Type B pancreatic cell (in vitro differentiated cells): ENCODE measurements at places on chromosomes 3 and 15. TPM values are rescaled to one million over a fixed set of nuclear protein-coding genes. Genes with fewer than 3 reads are reported as not detected.

GRCh38 chr3:142574665-142575064 is 3.9 kb downstream of the ATR start:
- DNase-seq: no peak

DNA sequence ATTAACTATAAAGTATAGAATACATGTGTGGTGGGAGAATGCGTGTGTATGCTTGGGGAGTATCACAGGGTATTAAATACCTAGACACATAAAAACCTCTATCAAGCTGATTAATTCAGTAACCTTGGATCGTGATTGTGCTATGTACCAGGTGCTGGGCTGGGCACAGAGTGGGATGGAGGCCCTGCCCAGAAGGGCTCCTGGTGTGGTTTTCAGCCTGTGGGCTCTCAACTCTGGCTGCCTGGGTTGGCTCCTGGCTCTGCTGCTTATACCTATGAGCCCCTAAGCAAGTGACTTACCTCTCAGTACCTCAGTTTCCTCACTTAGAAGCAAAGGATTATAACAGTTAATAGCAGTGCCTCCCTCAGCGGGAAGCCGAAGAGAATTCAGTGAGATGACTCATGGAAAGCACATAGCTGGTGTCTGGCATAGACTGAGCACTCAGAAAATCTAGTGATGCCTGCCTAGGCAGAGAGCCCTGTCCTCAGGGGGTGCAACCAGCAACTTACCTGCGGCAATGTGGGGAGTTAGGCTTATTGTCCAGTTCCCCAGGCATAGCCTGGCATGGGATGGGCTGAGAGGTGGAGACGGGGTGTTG is 90.6 kb upstream of the MYZAP start:
- DNase-seq: no peak

GRCh38 chr15:81295486-81296121 is 28.3 kb downstream of the STARD5 start:
- DNase-seq: no peak

DNA sequence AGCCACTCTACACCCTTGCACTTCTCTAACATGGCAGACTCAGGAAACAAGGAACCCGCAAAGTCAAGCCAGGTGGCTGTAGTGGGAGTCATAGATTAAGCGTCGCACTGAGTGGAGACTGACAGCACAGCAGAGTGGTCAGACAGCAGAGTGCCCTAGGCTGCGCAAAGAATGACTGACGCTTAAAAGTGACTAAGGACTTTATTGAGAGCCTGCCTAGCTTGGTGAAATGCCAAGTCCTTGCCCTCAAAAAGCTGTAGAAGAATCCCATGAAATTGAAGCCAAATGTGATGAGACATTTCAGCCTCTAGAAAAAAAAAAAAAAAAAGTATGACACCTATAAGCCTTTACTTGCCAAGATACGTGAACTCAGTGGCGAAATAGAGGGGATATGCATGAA is 30.2 kb downstream of the NCEH1 start:
- DNase-seq: no peak

GRCh38 chr15:58477170-58477569 is 45.4 kb downstream of the LIPC start:
- DNase-seq: no peak

DNA sequence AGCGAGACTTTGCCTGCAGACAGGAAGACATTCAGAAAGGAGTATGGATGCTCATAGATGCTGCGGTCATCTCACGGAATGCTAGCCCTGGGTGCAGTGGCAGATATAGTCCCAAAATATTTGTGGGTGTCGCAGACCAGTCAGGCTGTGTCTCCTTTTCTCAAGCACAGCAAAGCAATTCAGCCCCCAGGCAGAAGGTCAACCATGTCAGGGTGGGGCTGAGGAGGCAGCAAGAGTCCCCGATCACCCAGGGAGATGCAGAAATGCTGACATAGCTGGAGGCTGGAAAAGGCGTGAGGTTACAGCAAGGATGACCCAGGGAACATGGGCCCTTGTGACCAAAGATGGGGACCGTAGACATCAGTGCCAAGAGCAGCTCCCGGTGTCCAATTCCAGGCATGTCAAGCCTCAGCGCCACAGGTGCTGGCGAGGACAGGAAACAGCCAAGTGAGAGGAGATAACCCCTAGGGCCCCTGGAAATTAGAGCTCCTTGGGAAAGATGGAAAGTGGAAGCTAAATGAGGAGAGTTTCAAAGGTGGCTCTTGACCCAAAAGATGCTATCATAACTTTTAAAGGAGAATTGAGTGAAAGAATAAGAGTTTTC is 81.2 kb upstream of the ABHD17C start:
- DNase-seq: no peak

DNA sequence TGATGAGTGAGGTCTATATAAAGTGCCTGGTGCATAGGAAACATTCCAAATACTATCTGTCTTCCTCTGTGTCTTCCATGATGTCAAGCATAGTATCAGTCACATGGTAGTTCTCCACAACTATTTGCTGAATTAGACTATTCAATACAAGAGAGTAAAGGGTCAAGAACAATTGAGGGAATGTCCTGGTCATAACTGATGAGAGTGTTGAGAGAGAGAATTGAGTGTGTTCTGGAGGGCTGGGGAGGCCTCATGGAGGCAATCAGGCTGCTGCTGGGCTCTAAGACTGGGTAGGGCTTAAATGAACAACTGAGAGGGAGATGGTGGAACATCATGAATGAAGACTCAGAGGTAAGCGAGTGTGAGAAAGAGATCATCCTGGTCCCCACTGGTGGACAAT is 433.7 kb upstream of the ONECUT1 start:
- no peak for DNase-seq

Gene WDR49
- total RNA-seq: 0.48 and 1.2 TPM in 2 replicates

Gene CCDC32
- total RNA-seq: 18.4 and 21.0 TPM in 2 replicates

Gene FOXB1
- 0.60 TPM in 1 of 2 replicates, not detected in the other for total RNA-seq
